ENCODE measurements at places on chromosomes 2 and 18. TPM values are rescaled to one million over a fixed set of nuclear protein-coding genes. Genes with fewer than 3 reads are reported as not detected.

Gene EDAR
- total RNA-seq = not detected

Gene MAPK4
- 0.28 TPM for total RNA-seq

Gene CCDC178
- total RNA-seq = not detected

Gene NPC1
- 48.2 TPM for total RNA-seq

Gene PRSS56
- not detected for total RNA-seq

Gene UGT1A9
- not detected for total RNA-seq

Gene CYS1
- 7.0 TPM for total RNA-seq

Gene EFEMP1
- total RNA-seq = 9.5 TPM

Gene GKN1
- total RNA-seq = 0.37 TPM

DNA sequence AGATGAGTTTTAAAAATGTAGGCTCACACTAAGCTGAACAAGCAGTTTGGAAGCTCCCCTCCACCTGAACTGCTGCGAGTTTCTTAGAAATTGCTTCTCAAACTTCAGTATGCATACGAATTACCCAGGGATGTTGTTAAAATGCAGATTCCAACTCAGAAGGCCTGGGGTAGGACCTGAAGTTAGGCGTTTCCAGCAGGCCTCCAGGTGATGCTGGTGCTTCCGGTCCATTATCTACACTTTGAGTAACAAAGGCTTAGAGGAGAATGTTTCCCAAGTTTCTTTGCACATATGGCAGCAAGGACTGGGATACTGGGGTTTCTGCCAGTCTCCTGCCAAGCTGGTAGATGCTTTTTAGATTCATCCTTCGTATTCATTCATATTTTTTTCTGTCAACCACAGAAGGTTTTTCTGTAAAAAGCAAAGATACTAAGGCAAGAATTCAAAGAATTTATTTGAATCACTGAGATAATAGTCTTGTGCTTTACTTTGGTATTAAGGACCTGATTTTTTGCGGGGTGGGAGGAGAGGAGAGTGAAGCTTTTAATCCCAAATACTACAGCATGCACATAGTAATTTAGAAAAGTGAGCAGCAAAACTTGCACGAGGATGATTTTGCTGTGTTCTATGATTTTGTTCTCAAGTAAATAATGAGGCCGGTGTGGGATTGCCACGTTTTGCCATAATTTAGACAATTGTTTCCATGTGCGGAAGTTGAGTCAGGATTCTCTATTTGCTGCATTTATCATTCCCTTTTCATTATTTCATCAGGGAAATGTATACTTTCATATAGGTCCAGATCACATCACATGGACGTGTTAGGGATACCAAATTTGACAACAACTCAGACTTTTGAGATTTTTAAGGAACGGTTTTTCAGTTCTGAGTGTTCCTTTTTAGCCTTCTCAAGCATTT lies 137.6 kb upstream of the SPATS2L start:
- no peak overlapping the region for H3K4me3 ChIP-seq
- H3K27me3 ChIP-seq = no peaks in the 10 kb centered on the region
- H3K4me1 ChIP-seq = peaks cover 56% of the 10 kb centered on the region
- peaks cover 2% of the 10 kb centered on the region for H3K36me3 ChIP-seq

- peaks cover 36% of the 10 kb centered on the region for H3K27me3 ChIP-seq
- H3K4me1 ChIP-seq = no peaks in the 10 kb centered on the region
- H3K36me3 ChIP-seq = no peaks in the 10 kb centered on the region
These were observed 17.3 kb downstream of the CDH20 start for GRCh38 chr18:61350578-61350977.

DNA sequence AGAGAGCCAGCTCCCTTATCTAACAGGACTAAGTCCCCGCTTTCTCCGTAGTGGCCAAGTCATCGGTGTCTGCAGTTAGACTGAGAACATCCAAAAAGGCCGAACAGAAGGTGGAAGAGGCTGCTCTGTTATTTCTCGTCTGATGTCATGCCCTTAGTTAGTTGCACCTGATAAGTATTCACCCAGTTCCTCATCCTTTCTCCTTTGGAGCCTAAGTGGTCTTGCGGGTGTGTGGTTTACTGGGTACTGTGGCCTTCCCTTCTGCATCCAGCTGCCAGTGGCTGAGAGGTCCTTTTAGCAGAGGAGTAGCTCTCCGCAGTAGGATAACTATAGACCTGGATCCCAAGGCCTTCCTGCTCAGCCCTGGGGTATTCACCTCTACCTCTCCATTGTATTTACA lies 211.6 kb downstream of the BCL2 start:
- DNase-seq = no peak
- no peak overlapping the region for H3K27ac ChIP-seq
- H3K4me3 ChIP-seq = no peak overlapping the region
- peaks cover 32% of the 10 kb centered on the region for H3K4me1 ChIP-seq
- H3K36me3 ChIP-seq = no peaks in the 10 kb centered on the region

- no peak for DNase-seq
- no peak overlapping the region for H3K4me3 ChIP-seq
- no peaks in the 10 kb centered on the region for H3K27me3 ChIP-seq
- H3K4me1 ChIP-seq = peaks cover 23% of the 10 kb centered on the region
These were observed 44.0 kb downstream of the TCF4 start for GRCh38 chr18:55544014-55544413.

DNA sequence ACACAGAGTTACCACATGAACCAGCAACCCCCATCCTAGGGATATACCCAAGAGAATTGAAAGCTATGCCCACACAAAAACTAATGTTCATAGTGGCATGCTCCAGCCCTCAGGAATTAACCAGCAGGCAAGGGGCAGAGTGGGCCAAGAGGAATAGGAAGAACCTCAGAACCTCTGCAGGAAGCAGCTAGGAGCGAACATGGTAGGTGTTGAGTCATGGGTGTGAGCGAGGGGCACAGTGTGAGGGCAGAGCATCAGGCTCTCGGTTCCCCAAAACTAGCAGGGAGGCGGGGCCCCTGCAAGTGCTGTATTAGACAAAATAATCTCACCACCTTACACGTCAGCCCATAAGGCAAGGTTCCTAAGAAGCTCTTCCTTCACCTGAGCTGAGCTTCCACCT lies 5.6 kb upstream of the RUFY4 start:
- no peaks in the 10 kb centered on the region for H3K36me3 ChIP-seq
- peaks cover 29% of the 10 kb centered on the region for H3K27me3 ChIP-seq
- H3K4me1 ChIP-seq = no peaks in the 10 kb centered on the region
- H3K27ac ChIP-seq = no peak overlapping the region

GRCh38 chr2:164779383-164780057 lies 62.1 kb downstream of the COBLL1 start:
- H3K27ac ChIP-seq = no peak overlapping the region
- H3K36me3 ChIP-seq = no peaks in the 10 kb centered on the region
- peaks cover 51% of the 10 kb centered on the region for H3K4me1 ChIP-seq
- no peak for DNase-seq
- H3K4me3 ChIP-seq = no peak overlapping the region

DNA sequence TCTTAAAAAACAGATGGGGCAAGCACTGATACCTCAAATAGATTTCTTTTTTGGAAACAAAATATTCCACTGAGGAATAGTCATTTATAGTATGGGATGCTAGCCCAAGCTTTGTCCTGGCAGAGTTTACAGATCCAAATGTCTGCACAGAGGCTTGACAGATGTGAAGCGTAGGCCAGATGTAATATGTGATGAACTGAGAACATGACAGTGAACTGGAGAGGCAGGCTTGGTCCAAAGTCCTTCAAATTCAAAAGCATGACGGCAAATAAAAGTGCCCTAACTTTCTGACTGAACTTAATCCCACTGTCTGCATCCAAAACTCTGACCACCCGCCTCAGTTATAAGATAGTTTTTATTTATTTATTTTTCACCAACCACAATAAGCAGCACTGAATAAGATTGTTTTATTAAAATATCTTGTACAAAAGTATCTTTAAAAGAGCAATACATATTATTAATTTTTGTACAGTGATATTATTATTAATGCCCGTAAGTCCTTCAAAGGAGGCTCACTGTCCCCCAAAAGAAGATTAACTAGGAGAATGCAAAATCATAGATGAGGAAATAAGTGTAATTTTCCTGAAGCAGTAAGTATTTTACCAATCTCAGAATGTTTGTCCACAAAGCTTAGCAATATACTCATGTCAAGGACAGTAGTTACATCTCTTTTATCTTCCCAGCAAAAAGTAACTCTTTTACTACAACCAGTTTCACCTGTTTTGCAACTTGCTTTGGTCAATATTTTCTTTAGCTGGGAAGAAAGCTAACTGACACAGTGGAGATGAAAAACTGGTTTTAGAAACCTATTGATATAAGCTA lies 10.7 kb upstream of the SPOPL start:
- no peak overlapping the region for H3K27ac ChIP-seq
- no peak overlapping the region for H3K4me3 ChIP-seq
- no peaks in the 10 kb centered on the region for H3K27me3 ChIP-seq
- H3K36me3 ChIP-seq = no peaks in the 10 kb centered on the region
- no peaks in the 10 kb centered on the region for H3K4me1 ChIP-seq

- no peak for DNase-seq
- H3K36me3 ChIP-seq = no peaks in the 10 kb centered on the region
- no peak overlapping the region for H3K4me3 ChIP-seq
- peaks cover 6% of the 10 kb centered on the region for H3K27me3 ChIP-seq
- H3K4me1 ChIP-seq = no peaks in the 10 kb centered on the region
These were observed 312.9 kb upstream of the CDH19 start for GRCh38 chr18:66916834-66917233.

DNA sequence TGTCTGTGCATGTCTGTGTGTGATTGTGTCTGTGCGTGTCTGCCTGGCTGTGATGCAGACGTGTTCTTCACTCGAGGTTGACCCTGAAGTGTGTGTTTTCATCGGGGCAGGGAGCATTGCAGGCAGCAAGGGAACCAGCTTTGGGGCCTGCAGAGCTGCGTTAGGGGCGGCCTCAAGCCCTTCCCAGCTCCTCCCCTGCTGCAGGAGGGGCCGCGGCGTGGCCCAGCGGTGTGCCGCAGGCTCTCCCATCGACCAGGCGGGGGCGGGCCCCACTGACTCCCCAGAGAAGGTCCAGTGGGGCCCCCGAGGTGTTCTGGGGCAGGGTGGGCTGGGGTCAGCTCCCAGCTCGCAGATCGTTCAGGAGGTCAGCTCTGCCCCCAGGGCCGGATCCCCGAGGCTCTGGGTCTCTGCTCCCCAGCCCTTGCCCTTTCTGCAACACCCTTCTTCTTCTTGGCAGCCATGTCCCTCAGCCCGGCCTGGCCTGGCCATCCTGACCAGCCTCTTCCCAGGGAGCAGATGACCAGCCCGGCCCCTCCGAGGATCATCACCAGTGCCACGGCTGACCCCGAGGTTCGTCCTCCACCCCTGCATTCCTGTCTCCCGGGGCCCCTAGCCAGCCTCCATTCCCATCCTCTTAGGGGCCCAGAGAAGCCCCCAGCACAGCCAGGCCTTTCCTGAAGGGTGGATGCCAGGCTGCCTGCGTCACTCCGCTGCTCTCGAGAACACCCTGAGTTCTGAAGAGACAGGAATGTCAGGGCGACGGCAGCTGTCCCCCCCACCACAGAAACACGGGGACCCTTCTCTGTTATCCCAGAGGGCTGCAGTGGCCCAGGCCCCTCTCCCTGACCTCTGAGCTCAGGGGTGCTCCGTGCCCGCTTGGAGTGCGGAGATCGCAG lies 11.1 kb upstream of the KLHL30 start:
- H3K4me3 ChIP-seq = no peak overlapping the region
- H3K4me1 ChIP-seq = no peaks in the 10 kb centered on the region

- H3K4me3 ChIP-seq = peak within 1 kb of the TSS; percentile 99
- peaks cover 16% of the 10 kb centered on the region for H3K36me3 ChIP-seq
- peak; percentile 96 for DNase-seq
- H3K27ac ChIP-seq = peak within 1 kb of the TSS; percentile 100
- peaks cover 46% of the 10 kb centered on the region for H3K4me1 ChIP-seq
- no peaks in the 10 kb centered on the region for H3K27me3 ChIP-seq
These were observed at the start of gene CLK1 for GRCh38 chr2:200864176-200865034. TSS of gene CLK1 (minus strand) at chr2:200864658. CDS start at chr2:200861862, 2,796 bp downstream.

DNA sequence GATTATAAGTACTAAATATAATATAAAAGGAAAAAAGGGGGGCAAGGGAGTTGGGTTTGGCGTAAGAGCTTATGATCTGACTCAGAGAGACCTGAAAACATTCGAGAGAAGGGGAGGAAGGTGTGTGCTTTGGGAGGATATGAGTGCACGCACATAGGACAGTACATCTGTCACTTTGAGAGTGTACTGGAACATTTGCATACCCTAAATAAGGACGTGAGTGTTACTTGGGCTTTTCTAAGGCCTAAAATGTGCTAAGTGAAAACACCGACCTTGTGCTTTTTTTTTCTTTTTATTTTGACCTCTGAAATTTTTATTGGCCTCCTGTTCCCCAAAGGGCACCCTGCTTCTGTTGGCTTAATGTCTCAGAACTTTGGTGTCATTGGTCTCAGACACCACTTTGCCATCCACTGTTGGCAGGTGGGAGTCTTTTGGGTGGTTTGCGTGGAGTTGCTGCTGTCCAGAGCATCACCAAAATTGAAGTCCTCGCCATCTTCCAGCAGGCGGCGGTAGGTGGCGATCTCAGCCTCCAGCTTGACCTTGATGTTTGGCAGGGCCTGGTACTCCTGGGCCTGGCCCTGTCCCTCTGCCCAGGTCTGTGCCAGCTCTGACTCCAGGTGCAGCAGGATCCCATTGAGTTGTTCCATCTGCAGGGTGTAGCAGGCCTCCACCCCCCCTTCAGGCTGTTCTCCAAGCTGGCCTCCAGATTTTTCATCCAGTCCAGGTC lies 57.7 kb downstream of the CD28 start:
- H3K4me1 ChIP-seq = peaks cover 31% of the 10 kb centered on the region
- H3K27me3 ChIP-seq = no peaks in the 10 kb centered on the region
- no peak overlapping the region for H3K4me3 ChIP-seq

DNA sequence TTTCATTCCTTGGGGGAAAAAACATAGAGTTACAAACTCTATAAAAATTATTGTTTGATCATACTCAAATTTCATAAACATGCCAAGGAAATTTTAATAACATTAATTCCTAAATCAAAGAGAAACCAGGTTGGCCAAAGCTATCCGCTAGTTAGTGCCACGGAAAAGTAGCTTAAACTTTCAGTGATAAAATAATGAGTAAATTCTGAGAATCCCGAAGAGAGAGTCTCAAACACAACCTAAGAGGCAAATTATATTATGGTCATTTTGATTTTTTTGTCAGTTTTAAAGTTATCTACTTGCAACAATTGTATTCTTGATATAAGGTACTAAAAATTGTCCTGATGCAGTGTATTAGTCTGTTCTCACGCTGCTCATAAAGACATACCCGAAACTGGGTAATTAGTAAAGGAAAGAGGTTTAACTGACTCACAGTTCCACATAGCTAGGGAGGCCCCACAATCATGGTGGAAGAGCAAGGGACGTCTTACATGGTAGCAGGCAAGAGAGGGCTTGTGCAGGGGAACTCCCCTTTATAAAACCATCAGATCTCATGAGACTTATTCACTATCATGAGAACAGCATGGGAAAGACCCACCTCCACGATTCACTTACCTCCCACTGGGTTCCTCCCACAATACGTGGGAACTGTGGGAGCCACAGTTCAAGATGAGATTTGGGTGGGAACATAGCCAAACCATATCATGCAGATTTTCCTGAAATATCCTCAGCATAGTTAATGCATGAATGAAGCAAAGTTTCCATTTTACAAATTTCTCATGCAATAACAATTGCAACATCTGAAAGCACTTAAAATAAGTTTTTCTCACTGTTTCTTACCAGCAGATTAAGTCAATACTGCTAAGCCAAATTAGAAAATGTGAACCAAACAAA lies 205.9 kb upstream of the STK17B start:
- no peaks in the 10 kb centered on the region for H3K27me3 ChIP-seq
- H3K4me3 ChIP-seq = no peak overlapping the region
- DNase-seq = no peak
